ENCODE measurements at places on chromosomes 5 and 9.

DNA sequence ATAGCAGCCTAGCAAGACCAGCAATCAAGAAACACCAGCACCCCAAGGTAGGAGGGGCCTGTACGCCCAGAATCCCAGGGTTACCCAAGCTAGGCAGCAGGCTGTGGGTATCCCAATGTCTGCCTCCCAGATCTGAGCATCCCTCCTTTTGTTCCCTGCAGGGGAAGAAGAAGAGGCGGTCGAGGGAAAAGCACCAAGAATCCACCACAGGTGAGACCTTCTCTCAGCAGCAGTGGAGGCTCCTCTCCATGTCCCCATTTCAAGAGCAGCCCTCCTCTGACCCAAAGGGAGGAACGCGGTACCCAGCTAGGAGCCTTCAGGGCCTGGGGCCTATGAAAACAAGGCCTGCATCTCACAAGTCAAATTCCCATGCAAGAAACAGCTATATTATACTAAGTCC is 28.9 kb downstream of the TCF7 start:
- peak; percentile 43 for DNase-seq

- no peak for DNase-seq
Measured at GRCh38 chr5:59428391-59428790, 465.1 kb downstream of the PDE4D start.

DNA sequence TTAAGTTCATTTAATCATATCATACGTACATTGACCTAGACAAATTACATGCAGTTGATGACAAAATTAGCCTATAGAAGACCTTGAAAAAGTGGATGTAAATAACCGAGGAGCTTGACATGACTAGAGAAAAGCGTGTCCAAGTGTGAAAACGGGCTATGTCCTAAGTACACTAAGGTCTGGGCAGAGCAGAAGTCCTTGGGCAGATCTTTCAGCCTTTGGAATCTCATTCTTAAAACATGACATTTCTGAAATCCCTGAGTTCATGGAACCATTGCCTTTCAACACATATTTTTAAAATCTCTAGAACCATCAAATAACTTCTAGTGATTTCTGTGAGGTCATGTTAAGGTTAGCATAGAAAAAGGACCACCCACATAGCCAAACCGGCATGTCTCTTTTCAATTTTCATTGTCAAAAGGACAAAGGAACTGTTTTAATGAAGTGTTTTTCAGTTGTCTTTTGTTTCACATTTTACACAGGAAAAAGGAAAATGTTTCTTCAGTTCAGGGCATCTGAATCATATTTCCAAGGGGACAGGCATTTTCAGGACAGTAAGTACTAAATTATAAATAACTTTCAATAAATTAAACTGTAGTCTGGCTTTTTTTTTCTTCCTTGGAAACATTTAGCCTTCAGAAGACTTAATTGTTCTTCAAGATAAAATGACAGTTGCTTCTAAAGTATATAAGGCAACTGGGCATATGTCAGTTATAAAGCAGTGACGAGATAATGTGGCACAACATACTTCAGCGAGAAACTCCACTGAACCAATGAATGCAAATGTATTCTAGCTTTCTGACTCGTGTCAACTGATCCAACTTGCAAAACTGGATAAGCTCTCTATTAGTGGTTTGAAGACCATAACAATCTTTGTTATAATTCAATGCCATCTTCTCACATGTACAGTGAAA is 416.8 kb downstream of the NFIB start:
- DNase-seq: no peak

- no peak for DNase-seq
Measured at GRCh38 chr9:137787786-137788505, 89.6 kb upstream of the CACNA1B start.

All from right atrium auricular region (tissue), 2 donors.